ENCODE measurements at places on chromosomes 6 and 20. TPM values are rescaled to one million over a fixed set of nuclear protein-coding genes. Genes with fewer than 3 reads are reported as not detected.

DNA sequence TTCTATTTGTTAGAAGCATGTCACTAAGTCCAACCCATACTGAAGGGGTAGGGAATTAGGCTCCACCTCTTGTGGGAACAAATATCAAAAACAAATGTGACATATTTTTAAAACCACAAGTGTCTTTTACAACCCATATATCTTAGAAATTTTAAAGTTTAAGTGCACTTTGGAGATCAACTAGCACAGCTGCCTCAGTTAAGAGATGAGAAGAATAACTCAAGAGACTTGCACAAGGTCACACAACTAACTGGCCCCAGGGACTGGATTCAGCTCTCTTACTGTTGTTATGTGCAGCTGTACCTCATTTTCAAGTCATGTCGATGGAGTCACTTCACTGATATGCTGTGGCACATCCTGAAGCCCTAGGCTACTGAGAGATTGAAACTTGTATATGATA is 102.9 kb upstream of the BMP2 start:
- DNase-seq = no peak

GRCh38 chr6:4649728-4650127 is 126.5 kb upstream of the CDYL start:
- DNase-seq = no peak

DNA sequence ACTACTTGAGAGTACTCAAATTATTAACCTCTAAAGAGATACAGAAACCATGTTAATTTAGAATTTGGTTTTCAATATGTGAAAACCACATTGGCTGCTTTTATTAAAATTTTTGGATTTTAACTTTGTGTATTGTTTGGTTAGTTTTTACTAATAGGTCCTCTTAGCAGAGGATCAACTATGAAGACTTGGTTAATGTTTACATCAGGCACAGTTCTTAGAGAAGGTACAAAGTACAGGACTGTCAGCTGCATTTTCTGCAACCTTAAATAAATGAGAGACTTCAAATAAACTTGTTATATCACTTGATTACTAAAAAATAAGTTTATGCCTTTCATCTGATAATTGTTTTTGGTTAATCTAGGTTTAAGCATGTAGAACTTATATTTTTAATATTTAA is 89.1 kb downstream of the PHF3 start:
- DNase-seq = no peak

GRCh38 chr6:156150391-156150790 is 626.8 kb upstream of the ARID1B start:
- no peak for DNase-seq

DNA sequence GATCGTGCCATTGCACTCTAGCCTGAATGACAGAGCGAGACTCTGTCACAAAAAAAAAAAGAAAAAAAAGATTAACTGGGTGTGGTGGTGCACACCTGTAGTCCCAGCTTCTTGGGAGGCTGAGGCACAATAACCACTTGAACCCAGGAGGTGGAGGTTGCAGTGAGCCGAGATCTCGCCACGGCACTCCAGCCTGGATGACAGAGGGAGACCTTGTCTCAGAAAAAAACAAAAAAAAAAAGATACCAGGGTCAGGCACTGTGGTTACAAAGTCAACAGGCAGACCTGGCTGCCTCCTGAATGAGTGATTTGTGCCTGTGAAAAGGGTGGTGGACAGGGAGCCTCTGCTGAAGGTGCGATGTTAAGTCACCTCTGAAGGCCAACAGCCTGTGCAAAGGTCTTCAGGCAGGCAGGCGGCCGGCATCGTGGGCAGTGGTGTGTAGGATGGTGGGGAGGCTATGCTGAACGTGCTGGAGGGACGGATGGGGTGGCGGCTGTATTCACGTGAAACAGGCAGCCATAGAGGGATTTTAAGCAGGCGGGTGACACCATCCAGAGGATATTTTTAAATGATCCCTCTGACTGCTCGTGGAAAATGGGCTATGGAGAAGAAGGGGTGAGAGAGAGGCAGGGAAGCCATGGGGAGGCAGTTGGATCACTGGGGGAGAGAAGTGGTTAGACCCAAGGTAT is 41.4 kb downstream of the NOL4L start:
- no peak for DNase-seq

- peak; percentile 70 for DNase-seq
Measured at GRCh38 chr6:108653949-108654348, 93.2 kb downstream of the FOXO3 start.

DNA sequence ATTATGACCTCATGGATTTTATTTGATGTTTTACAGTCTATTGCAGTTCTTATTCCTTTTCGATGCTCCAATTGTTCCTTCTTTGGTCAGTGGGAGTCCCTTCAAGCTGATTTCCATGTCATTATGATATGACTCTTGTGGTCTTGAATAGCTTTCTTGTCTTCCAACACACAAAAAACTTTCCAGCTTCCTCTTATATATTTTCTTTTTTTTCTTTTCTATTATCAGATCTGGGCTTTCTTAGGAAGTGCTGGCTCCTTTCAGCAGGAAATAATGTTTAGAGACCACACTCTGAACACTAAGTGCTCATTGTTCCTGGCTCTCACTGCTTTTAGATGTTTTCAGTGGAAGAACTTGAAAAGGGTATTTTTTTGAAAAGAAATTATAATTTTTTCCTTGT is 3.1 kb upstream of the SLC17A1 start:
- no peak for DNase-seq

DNA sequence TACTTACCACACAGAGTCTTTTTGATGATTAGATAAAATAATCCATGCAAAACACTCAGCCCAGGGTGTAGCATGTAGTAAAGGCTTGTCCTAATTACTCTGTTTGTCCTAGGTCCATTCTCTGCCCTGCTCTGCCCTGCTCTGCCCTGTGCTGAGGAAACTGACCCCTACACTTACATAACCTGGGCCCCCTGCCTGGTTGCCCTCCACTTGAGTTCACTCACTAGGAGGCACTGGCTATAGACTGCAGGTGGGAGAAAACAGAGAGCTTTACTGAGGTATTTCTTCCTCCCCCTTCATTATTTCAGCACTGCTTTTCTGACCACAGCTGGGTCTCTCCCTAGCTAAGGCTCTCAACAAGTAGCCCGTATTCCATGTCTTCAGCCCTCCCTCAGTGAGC is 70.9 kb upstream of the TBX18 start:
- DNase-seq = no peak

Gene RNF146
- 42.2 TPM for total RNA-seq

Gene SLC35D3
- total RNA-seq = not detected

Gene MTFR2
- total RNA-seq = not detected

Gene OPN5
- total RNA-seq = not detected

All from ovary (tissue), 10 donors.